Effector memory CD8-positive, alpha-beta T cell (primary cell): ENCODE measurements at places on chromosomes 5 and 9.

DNA sequence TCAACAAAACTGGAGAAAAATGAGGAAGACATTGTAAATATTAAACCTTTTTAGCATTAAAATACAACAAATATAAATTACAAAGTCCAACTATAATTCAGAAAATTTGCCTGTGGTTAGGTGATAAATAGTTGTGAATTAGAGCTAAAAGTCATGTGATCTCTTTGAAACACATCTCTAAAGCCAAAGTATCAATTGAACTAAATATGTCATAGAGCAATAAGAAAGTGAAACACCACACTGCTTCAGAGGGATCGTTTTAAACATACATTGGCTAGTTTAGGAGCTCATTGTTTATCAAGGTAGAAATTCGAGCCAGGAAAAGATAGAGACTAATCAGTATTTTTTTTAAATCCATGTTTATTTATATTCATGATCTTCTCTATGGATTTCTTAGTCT lies 606.3 kb upstream of the ITGA1 start:
- no peak for DNase-seq

DNA sequence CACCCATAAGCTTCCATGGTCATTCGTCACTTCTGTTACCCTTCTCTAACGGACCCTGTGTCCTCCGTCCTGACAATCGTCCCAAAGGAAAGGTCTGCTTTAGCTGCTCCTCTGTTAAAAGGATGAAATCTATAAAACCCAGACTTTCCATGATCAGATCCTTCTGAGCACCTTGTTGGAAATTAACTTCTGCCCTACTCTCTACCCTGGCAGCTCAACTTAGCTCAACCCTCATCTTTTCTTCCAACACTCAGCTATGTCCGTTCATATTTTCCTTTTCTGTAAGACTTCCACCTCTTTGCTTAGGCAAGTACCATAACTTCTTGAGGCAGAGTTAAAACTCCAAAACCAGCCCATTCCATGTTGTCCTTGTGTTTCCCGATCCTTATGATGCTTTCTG lies 205.4 kb downstream of the SPATA31A6 start:
- no peak for DNase-seq

DNA sequence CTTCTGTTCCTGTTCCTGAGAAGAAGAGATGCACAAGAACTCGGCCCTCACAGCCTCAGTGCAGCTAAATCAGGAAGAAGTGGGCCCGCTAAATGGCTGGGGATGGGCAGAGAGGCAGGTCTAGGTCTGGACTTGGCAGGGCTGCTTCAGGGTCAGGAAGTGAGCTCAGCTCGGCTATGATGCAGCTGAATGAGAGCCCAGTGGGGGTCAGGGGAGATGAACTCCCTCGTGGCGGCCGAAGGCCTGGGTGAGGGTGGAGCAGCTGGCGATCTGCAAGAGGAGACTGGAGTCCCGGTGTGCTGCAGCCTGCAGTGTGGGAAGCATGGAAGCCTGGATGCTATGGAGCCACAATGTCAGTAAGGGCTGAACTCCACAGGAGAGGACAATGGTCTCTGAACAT lies 466.2 kb downstream of the SPOCK1 start:
- DNase-seq: no peak

DNA sequence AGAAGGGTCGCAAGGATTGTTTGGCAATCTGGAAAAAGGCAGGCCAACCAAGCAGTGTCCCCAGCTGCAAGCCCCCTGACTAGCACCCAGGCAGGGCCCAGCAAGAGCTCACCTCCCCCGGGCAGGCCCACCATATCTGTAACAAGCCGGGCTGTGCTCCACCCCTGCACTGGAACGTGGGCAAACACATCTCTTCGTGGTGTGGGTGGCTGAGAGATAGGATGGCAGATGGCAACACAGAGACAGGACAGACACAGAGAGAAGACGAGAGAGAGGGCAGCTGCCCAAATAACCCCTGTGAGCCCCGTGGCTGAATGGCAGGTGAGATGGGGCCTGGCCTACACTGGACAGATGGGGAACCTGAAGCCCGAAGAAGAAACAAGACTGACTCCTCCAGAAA lies 9.4 kb downstream of the BBLN start:
- no peak for DNase-seq
